Esophagus mucosa (tissue), 1 donor: ENCODE measurements at places on chromosomes 5 and 9. TPM values are rescaled to one million over a fixed set of nuclear protein-coding genes. Genes with fewer than 3 reads are reported as not detected.

- ATAC-seq: no peak
Observed at GRCh38 chr5:66777868-66778267, 181.7 kb downstream of the MAST4 start.

DNA sequence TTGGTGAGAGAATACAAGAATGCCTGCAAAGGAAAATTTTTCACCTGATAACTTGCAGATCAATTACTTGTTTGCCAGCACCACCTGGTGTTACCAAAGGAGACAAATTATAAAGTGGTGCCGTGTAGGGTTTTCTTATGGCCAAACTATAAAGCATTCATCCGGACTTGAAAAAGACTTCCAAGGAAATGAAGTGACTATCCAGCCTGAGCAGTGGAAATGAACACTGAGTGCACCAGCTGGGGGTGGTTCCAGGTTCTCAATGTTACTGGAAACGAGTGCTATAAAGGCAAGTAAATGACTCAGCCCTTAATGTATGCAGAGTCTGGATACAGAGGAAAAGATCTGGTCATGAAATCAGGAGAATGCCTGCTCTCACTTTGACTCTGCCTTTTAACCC lies 113.1 kb downstream of the DNAH5 start:
- ATAC-seq: no peak

The WDR31 gene
- total RNA-seq: 3.7 TPM

The FOXD4L5 gene
- total RNA-seq: not detected

The HEMGN gene
- not detected for total RNA-seq

The INSL6 gene
- not detected for total RNA-seq
